CMK (cell line): ENCODE measurements at places on chromosomes 6 and 20.

- DNase-seq: no peak
Observed at GRCh38 chr6:144170044-144170443, 19.7 kb downstream of the STX11 start.

DNA sequence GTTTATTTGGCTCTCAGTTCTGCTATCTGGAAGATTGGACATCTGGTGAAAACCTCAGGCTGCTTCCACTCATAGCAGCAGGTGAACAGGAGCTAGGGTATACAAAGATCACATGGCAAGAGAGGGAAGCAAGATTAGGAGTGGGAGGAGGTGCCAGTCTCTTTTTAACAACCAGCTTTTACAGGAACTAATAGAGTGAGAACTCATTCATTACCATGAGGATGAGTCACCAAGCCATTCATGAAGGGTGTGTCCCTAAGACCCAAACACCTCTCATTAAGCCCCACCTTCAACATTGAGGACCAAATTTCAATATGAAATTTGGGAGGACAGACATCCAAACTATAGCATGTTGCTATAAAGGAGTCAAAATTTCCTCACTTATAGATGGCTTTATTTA is 85.4 kb upstream of the HCRTR2 start:
- no peak for DNase-seq

DNA sequence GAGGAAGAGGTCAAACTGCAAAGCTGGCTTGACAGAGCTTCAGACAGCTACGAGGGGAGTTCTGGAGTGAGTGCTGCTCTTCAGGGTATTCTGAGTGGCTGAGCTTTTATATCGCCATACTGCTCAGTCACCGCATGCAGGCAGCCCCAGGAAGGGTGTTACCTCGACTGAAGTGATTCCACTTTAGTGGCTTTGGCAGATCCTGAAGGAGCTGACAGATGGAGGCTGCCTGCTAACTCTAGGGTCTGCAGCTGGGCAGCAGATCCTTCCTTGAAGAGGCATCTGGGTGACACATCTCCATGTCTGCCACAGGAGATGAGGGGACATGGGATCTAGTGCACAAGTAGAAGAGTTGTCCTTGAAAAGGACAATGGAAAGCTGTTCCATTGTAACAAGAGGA is 3.7 kb upstream of the DEK start:
- DNase-seq: no peak

DNA sequence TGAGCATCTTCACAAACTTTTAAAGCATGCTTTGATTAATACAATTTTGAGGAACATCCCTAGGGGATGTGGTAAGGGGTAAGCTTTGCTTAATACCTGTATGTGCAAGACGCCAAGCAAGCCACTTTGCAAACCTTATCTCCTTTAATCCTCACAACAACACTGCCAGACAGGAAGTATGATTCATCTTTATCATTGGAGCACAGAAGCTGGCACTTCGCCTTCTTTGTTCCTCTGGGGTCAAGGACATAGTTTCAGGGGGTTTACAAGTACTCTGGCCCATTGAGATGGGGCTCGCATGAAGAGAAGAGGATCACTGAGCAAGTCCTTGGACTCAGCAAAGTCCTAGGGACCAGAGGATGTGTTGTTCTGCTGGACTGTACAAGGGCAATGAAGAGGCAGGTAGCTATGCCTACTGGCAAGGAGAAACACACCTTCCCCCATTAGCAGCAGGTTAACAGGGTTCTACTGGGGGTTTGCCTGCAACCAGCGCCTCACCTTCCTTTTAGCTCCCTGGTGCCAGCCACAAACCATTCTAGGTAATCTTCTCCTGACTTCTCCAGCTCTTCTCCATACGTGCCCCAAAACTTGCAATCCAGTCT is 8.8 kb downstream of the TMEM244 start:
- peak; percentile 87 for DNase-seq

GRCh38 chr20:10861619-10862018 is 187.8 kb upstream of the JAG1 start:
- DNase-seq: no peak

DNA sequence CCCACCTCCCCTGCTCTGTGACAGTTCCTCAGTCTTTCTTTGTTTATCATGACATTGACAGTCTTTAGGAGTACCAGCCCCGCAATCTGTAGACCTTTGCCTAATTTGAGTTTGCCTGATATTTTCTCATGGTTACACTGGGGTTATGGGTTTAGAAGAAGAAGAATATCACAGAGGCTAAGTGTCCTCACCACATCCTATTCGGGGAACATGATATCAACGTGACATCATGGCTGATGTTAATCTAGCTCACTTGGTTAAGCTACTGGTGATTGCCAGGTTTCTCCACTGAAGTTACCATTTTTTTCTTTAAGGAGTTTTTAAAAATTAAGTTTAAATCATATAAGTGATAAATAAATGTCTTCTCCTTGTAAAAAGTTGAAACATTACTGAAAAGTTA is 127.5 kb downstream of the CEP57L1 start:
- no peak for DNase-seq

- DNase-seq: no peak
Observed at GRCh38 chr20:63186528-63187316, 29.2 kb downstream of the YTHDF1 start.
